Stimulated activated CD4-positive, alpha-beta T cell treated with anti-CD3 and anti-CD28 coated beads, Interleukin-2, amount 100 ng/mL, for 4 hours (primary cell): ENCODE measurements at places on chromosomes 12 and 14.

GRCh38 chr14:97581016-97581415, 783.8 kb downstream of the VRK1 start:
- DNase-seq, result no peak

DNA sequence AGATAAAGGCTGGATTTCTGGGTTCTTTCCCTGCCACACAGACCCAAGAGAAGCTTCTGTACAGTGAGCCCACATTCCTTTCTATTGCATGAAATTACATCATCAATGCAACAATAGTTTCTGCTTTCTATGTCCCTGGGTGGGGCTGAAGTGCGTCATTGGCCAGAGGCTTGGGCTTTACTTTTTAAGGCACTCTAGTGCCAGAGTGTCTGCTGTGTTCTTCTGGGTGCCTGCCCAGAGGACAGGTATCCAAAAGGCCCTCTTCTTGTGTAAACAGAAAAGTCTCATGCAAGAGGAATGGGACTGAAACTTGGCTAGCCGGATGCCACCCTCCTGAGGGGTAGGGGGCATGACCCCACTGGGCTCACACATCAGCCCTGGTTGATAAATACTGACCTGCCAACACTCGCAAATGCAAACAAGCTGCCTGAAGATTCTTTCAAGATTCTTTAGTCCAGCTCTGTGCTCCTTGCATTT, 5.9 kb downstream of the KRT86 start:
- no peak for DNase-seq

- DNase-seq, result no peak
Measured at GRCh38 chr12:51421266-51421884, 3.3 kb upstream of the SLC4A8 start.

DNA sequence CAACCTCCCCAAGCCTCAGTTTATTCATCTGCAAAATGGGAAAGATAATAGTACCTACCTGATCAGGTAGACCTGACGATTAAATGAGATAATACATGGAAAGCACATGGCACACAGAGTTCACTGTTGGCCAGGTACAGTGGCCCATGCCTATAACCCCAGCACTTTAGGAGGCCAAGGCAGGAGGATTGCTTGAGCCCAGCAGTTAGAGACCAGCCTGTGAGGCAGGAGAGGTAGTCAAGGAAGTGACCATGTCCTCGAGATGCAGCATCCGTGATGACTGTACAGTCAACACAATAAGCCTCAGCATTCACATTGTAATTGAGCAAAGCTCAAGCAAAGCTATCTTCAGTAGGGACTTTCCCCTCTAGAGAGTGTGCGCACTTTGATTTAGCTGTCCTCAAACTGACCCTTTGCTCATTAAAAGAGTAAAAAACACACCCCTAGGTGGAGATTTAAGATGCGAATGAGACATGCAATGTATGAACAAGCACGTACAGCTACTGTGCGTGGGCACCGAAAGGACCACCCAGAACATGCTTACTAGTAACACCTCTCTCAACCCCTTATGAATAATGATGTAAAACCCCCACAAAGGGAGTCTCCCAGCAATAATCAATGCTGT, 9.9 kb downstream of the ISCU start:
- no peak for DNase-seq

- no peak for DNase-seq
Measured at GRCh38 chr12:4168036-4168435, 105.5 kb upstream of the CCND2 start.

DNA sequence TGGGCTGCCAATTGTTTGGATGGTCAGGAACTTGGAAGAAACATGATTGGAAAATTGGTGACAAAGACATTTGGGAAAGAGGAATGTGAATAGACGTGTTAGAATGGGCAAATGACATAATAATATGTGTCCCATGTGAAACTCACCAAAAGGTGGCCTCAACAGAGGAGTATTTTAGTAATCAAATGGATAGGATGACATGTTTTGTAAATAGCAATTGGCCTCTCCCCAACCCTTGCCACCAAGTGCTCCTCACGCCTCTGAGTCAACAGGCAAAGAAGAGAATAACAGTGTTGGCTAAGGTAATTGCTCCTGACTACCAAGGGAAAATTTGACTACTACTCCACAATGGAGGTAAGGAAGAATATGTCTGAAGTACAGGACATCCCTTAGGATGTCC, 81.4 kb downstream of the ATXN7L3B start:
- DNase-seq, result no peak

GRCh38 chr12:66786531-66787308, 107.8 kb upstream of the GRIP1 start:
- no peak for DNase-seq

GRCh38 chr14:45177076-45177475, 41.3 kb downstream of the FANCM start:
- no peak for DNase-seq

GRCh38 chr14:53953002-53953827, 3.4 kb downstream of the BMP4 start:
- DNase-seq, result no peak

DNA sequence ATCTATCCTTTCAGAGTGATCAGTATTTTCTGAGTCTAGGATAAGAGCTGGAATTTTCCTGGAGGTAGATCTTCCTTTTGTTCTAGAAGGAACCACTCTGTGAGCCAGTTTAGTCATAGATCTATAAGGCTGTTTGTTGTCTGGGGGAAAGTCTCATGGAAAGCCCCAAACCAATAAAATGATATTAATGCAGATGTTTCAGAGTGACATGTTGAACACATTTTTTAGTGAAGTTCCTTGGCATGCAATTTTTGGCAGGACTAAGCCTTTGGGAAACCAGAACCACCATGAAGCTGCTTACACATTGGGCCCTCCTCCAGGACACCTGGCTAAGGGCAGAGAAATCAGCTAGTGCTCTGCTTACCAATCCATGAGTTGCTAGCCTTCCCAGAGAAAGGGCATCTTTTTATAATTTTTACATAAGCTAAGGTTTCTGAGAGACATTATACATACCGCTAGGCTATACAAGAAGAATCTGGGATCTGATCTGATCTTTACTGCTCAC, 101.5 kb upstream of the PCED1B start:
- no peak for DNase-seq

GRCh38 chr12:124306686-124307555, 12.0 kb downstream of the RFLNA start:
- no peak for DNase-seq

GRCh38 chr12:42474391-42474790, 115.2 kb downstream of the PRICKLE1 start:
- no peak for DNase-seq

GRCh38 chr12:48961801-48962200, 4.5 kb upstream of the ARF3 start:
- no peak for DNase-seq

GRCh38 chr14:68283378-68284123, 464.0 kb downstream of the RAD51B start:
- no peak for DNase-seq

GRCh38 chr12:115097416-115097815, 413.4 kb upstream of the TBX3 start:
- DNase-seq, result no peak

GRCh38 chr12:123840765-123841425, 78.8 kb downstream of the DNAH10 start:
- no peak for DNase-seq

- DNase-seq, result no peak
Measured at GRCh38 chr12:78167510-78167909, 336.8 kb downstream of the NAV3 start.

- DNase-seq, result no peak
Measured at GRCh38 chr12:62692884-62693283, 226.3 kb downstream of the MON2 start.

DNA sequence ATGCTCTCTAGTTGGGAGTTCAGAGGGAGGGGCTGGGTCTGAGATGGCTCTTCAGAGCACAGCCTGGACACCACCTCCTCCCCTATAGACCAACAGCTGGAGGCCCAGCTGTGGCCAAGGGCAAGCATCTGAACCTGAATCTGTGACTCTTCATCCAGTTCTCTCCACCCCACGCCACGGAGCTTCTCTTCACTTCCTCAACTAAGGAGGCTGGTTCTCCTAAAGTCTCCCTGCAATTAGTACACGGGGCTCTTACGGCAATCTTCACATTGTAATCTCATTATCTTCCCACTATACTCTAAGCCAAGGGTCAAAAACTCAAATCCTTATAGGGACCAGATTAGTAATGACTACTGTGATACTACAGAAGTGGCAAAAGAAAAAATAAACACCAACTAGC, 9.8 kb downstream of the NRDE2 start:
- no peak for DNase-seq

GRCh38 chr14:86570371-86570770, 1040.4 kb downstream of the FLRT2 start:
- DNase-seq, result no peak

DNA sequence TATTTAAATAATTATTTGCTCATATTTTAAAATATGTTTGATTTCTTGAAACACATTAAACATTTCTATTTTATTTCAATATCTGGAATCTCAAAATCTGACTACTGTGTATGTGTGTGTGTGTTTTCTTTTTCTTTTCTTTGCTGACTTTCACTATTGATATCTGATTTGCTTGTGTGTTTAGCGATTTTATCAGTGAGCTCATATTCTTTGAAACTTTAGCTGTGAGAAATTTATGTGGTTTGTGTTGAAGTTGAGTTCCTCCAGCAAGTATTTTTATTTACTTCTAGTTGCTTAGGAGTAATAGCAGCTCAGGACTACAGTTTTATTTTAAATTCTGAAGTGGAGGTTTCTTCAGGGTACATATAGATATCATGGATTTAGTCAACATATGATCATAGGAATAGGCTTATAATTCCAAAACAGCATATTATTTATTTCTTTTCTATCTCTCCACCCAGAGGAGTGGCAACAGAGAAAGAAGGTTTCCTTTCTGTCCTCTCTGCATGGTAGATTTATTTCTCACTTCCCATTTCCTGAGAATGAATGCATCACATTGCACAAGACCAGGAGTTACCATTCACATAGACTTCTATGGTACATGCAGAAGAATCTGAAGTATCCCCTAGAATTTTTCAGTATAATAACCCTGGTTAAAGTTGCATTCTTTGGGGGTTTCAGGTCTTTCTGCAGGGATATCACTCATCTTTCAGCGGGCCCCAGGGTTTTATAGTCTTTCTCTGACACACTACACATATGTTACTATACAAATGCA, 60.5 kb downstream of the PTPRQ start:
- DNase-seq, result no peak

GRCh38 chr12:92434607-92435025, 268.2 kb upstream of the PLEKHG7 start:
- no peak for DNase-seq

GRCh38 chr14:29310757-29311156, 544.2 kb downstream of the FOXG1 start:
- DNase-seq, result no peak

DNA sequence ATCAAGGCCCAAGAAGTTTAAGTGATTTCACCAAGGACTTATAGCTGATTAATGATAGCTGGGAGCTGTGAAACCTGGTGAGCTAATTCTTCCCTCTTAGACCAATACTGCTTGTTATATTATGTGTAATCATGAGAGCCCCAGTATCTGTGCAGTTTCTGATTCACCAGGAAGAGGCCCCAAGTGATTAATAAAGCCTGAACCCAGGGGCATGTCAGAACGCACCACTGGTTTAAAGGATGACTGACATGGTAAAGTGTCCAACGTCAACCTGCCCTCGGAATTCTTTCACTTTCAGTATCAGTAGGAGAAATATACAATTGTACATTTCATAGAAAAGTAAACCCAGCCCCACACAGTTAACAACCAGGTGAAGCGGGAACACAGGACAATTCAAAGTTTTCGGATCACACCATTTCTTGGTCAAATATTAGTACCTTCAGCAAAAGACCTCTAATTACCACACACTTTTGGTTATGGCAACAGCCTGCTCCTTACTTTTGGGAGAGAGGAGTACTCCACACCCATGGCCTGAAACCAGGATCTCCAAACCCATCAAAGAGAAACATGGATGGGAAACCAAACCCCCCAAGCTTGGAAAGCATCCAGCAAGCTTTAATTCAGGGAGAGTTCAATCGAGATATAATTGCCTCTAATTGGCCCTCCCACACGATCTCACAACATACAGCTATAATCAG, 28.5 kb downstream of the TMCC3 start:
- peak; percentile 13 for DNase-seq

DNA sequence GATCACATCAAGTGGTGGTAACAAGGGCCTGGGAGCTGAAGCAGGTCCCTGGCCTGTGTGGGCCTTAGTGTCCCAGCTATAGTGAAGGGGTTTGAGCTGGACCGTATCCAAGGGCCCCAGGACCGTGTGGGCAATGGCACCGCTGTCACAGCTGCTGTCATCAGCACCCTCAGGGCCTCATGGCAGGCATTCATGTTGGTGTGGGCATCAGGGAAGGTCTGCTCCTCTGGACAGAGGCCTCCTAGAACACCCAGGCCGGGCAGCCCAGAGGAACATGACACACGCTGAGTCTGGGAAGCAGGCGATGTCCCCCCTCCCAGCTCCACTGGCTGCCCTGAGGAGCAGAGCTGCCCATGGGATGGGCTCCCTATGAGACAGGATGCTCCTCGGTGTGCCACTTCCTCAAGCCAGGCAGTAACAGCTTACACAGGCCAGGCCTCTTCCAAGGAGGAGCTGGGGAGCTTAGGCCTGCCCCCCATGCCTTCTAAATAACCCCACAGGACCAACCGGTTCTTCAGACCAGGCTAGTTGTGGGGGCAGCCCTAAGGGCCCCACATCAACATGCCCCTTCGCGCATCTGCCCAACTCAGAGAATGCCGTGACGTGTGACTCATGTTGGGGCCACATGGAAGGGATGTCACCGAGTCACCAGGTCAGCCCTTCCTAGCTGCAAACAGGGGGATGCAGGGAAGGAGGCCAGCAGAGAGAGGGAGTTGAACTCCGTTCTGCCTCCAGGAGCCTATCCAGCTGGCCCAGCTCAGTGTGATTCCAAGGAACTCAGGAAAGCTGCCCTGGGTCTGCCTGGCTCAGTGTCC, 80.4 kb downstream of the PITPNM2 start:
- DNase-seq, result no peak

DNA sequence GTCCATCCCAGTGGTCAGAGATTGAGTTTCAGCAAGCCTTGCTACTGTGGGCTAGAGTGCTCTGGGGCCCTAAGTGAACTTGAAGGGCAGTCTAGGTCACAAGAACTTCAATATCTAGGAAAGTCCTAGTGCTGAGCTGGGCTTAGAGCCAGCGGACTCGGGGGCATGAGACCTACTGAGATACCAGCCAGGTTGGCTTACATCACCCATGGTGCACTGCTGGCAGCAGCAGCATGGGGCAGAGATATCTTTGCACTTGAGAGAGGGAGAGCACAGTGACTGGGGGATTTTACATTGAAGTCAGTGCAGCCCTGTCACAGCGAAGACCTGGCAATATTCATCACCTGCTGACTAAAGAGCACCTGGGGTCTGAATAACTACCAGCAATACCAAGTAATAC, 158.3 kb upstream of the PRKD1 start:
- DNase-seq, result no peak

GRCh38 chr12:124938587-124938986, 24.1 kb upstream of the UBC start:
- no peak for DNase-seq

DNA sequence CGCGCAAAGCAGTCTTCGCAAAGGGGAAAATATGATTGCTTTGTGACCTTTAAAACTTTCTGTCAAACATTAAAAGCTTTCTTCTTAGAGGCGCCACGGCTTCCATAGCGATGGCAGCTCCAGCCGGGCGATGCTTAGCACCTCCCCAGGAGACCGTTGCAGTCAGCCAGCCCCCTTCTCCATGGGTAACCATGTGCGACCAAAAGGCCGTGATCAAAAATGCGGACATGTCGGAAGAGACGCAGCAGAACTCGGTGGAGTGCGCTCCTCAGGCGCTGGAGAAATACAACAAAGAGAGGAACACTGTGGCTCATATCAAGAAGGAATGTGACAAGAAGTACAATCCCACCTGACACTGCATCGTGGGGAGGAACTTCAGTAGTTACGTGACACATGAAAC, 12.7 kb upstream of the STON2 start:
- no peak for DNase-seq
